ENCODE measurements at places on chromosomes 5 and 9.

GRCh38 chr9:76756268-76756640 lies 8.0 kb upstream of the PCA3 start:
- DNase-seq = peak; percentile 29

DNA sequence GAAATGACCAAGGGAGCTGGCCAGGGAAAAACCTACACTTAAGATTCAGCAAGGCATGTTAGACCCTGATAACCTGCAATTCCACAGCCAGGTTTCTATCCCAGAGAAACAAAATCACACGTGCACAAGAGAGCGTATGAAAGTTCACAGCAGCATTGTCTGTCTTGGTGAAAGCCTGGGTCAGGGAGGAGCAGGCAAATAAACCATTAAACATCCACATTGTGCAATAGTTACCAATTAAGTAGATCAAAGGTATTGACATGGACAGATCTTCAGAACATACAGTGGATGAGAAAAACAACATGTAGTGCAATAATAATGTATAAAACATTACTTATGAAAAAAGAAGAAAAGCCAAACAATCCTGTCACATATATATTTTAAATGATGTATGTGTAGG lies 15.9 kb upstream of the GPX3 start:
- no peak for DNase-seq

DNA sequence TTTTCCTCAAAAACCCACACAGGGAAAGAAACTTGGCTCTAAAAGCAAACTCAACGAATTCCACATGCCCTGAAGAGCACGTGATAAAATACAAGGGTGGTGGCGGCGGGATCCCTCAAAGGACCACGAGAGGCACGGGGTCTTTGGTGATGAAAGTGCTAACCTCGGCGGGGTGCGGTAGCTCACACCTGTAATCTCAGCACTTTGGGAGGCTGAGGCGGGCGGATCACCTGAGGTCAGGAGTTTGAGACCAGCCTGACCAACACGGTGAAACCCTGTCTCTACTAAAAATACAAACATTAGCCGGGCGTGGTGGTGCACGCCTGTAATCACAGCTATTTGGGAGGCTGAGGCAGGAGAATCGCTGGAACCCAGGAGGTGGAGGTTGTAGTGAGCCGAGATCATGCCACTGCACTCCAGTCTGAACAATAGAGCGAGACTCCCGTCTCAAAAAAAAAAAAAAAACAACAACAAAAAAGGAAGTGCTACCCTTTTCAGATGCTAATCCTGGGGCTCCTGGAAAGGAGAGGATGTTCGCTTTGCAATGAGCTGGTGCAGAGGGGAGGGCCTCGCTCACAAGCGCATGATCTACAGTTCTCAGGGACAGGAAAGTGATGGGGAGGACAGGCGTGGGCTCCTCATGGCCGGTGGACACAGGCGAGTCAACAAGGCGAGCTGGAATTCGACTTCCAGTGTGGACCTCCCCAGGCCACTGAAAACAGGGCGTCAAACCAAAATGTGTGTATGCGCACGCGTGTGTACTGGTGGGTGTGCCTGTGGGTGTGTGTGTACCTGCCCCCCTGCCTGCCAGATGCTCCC lies 54.1 kb downstream of the USP20 start:
- DNase-seq = no peak

DNA sequence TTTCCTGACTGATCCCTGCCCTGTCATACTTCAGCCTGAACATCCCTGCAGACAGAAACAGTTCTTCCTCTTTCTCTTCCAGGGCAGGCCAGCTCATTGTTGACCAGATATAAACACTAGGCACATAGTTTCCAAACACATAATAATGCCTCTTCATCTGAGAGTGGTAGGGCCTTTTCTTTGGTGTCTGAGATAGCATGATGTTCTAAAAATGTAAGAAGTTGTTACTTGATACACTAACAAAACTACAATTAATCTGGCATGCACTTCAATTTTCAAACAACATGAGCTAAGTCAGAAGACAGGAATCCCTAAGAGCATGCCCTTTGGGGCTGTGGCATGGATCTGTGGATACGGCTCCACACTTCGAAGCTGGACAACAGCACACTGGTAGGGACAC lies 246.6 kb downstream of the SPOCK1 start:
- no peak for DNase-seq

DNA sequence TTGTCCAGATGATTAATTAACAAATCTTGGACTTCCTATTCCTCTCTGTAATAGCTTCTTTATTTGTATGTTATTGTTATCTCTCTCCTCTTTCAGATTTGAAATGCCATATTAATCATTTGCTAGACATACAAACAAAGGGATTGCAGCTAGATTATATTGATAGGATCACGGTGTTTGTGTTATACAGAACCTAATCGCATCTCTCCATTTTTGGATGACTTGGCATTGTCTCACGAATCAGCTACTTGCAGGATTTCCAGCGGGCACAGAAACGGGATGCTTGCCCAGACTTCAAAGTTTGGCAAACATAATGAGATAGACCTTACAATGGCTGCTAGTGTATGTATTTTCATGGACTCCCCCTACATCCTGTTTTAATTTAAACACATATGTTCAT lies 368.1 kb downstream of the TLE4 start:
- no peak for DNase-seq

- no peak for DNase-seq
Observed at GRCh38 chr5:119410448-119411159, 41.7 kb upstream of the HSD17B4 start.

- peak; percentile 25 for DNase-seq
Observed at GRCh38 chr5:42756606-42757601, at the start of gene CCDC152. TSS of gene CCDC152 (plus strand) at chr5:42756818. CDS start at chr5:42759122, 2,304 bp downstream.

DNA sequence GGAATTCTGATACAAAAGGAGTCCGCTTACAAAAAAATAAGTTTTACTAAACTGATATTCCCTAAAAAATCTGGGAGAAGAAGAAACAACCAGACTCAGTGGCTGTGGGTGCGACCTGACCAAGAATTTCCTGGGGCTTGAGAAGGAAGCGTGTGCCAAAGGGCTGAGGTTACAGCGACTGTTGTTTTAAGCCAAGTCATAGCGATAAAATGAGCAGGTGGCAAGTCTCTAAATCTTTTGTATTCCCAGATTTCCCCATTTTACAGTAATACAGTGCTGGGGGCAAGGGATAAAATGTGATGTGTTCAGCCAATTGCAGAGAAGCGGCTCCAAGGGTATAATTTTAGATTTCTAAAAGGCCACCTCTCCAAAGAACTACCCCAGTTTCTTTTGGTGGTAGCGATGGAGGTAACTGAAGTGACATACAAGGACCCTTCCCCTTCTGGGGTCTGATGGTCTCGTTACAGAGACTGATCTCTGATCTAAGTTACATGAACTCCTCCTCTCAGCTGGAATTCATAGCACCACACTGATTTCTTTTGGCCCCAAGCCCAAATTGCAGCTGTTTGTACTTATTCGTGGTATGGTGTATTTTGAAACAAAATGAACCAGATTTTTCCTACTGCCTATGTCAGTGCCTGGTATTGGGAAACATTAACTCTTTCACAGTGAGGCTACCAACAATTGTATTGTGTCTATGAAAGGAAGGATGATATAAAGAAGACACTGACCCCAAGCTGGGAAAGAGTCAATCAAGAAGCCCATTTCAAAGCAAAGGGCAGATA lies 41.6 kb downstream of the LPAR1 start:
- DNase-seq = peak; percentile 26

DNA sequence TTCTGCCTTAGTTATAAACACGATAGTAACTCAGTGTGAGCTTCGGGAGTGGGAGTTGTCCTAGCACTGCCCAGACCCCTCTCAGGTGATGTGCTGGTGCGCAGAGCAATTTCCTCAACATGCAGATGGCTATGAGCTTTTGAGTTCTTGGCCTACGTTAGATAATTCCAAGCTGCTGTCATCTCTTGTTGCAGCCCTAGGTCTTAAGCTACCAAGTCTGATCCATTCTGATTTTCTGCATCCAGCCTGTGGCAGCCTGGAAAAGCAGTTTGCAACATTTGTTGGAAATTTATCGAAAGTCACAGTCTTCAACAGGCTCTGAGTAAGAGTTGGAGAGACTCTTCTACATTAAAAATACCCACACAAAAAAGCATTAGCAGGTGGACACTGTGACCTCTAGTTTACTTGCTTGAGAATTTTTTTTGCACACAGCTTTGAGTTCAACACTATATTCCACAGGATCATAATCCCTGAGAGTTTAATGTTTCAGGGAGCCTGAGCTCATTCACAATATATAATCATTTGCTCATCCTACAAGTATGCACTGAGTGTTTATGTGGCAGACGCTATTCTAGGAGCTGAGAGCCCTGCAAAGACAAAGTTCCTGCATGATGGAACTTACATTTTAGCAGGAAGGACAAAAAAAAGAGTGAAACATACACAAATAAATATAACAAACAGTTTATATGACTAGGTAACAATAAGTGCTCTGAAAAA lies 91.6 kb downstream of the UBE2QL1 start:
- no peak for DNase-seq

DNA sequence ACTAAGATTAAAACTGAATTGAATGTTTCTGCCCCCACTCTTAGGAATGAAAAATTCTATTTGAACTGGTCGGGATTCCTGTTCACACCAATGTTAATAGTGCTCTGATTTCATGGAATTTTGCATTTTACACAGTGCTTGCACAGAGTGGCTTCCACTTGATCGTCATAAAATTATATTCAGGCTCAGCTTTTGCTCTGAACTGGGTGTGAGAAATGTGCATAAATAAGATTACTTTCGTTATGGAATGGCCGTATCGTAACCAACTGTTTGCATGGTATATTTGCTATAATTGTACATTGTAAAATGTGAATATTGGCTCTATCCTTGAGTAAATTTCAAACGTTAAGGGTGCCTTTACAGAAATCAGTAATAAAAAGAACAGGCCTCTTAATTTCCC lies 240.9 kb downstream of the RFK start:
- DNase-seq = no peak

DNA sequence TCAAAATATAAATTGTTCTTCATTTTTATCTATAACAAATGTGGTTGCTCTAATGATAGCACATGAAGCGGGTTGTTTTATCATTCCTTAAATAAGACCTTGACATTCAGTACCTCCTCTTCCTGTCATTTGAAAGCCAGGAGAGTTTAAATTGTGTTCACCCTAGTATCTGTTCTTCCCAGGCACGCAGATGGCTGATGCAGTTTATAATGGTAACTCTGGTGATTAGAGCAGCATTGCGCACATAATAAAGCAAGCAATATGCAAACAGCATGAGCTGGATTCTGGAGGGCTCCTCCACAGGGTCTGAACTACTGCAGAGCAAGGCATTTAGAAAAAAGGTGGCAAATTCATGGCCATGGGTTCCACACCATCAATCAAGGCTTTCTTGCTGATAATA lies 307.8 kb downstream of the ENC1 start:
- no peak for DNase-seq

GRCh38 chr9:84136119-84136868 lies 155.7 kb downstream of the RMI1 start:
- no peak for DNase-seq

DNA sequence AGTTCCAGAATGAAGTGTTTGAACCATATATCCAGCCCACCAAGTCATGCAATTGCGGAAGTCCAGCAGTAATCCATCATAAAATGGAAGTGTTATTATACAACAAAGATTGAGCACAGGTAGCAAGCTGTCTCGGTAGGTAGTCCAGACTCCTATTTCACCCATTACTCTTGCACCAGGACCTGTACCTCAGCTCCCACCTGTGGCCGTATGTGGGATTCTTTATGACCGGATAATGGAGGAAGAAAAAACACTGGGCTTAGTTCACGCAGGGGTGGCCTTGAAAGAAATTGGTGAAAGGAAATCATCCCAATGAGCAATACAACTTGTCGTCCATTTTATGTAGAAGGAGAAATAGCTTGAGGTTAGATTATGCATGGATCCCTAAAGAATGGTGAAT lies 216.3 kb downstream of the ESM1 start:
- no peak for DNase-seq

- no peak for DNase-seq
Observed at GRCh38 chr5:136731241-136731900, 366.0 kb upstream of the TRPC7 start.

DNA sequence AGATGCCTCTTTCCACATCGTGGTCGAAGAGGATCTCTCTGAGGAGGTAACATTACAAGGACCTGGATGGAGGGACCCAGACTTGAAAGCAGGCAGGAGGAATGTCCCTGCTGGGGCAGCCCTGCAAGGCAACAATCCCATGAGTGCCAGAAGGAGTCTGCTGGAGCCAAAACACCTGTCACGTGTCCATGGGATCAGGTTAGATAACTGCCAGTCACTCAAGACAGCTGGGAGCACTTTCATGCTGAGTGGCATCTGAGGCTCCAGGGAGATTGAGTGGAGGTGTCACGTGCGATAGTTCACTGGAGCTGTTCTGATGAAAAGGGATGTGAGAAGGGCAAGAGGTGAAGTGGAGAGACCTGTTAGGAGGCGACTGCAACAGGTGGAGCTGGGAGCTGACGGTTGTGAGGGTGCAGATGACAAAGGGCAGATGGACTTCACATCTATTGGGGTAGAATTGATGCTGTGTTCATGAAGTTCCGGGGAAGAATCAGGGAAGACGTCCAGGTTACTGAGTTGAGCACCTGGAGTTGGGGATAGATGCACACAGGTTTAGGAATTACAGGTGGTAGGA lies 68.4 kb downstream of the ICE1 start:
- no peak for DNase-seq

DNA sequence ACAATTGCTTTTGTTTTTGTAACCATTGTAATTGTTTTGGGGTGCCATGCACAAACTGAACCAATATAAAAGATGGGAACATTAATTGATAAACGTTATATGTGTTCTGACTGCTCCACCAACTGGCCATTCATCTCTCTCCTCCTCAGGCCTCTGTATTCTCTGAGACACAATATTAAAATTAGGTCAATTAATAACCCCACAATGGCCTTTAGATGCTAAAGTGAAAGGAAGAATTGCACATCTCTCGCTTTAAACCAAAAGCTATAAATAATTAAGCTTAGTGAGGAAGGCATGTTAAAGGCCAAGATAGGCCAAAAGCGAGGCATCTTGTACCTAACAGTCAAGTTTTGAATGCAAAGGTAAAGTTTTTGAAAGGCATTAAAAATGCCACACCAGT lies 448.4 kb upstream of the ITGA1 start:
- DNase-seq = no peak

DNA sequence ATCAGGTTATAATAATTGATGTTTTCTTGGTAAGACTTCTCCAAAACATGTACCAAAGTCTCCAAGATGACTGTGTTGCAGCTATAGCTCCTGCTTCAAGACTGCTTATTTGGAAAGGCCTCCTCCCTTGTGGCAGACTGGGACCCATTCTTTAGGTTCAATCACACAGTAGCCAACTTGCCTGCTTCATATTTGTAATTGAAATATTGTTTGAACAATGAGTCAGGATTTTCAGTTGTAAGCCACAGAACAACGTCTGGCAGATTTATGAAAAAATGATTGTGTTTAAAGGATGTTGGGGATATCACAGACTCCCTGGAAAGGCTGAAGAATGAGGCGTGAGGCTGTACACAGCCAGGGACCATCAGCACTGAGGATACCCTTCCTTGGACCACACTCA lies 458.9 kb downstream of the MED10 start:
- DNase-seq = no peak

- DNase-seq = no peak
Observed at GRCh38 chr5:78549043-78549442, 99.5 kb downstream of the LHFPL2 start.

DNA sequence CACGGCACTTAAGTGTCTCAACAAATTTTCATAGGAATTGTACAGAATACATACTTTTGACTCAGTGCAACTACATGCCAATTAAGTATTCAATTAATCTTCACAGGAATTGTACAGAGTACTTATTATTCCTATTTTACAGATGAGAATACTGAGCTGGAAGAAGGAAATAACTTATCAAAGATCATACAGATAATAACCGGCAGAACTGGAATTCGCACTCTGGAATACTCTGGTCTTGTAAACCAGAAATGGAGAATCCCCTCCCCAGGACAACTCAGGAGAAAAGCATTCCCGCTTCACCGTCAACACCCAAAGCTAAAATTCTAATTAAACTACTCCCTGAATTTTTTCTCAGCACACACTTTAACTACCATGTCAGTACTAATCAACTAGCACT lies 112.7 kb downstream of the HOMER1 start:
- DNase-seq = no peak

Data from left ventricle myocardium superior (tissue), 1 donor.